ENCODE measurements at places on chromosomes 11 and 22.

GRCh38 chr11:95913830-95914615 is 9.9 kb downstream of the MTMR2 start:
- no peak for DNase-seq

GRCh38 chr11:60867871-60868681 is 734 bp downstream of the ZP1 start:
- no peak for DNase-seq

GRCh38 chr11:71342951-71343827 is 90.8 kb upstream of the SHANK2 start:
- DNase-seq, result peak; percentile 49

DNA sequence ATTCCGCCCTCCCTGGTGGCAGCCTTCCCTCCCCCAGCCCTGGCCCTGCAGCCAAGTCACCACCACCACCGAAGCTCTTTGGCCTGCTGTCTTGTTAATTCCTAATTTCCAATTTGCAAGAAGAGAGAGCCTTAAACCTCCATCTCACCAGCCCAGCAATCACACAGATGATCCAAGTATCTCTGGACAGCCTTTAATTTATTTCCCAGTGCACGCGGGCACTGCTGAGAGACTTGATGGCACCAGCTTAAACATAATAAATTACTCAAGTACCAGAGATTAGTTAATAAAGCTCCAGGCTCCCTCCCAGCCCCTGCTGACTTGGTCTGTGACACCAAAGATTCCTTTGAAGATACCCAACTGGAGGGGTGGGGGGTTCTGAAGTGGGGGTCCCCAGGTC is 494.7 kb downstream of the BUD13 start:
- DNase-seq, result peak; percentile 14

GRCh38 chr11:12677131-12677530 is 2.9 kb downstream of the TEAD1 start:
- peak; percentile 52 for DNase-seq

DNA sequence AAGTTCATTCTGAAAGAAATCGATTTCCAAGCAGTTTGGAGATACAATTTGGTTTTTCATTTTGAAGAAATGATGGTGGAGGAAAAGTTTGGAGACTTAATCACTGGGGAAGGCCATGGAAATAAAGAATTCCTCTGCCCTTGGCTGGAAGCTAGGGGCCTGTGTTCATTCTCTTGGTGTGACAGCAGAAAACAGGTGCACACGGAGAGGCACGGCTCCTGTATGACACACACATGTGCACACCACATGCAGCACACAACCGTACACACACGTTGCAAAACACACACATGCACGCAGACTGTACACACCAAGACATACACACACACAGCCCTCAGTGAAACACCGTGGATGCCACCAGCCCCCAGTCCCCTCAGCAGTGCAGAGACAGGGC is 64.2 kb downstream of the CYTH4 start:
- DNase-seq, result no peak

GRCh38 chr22:27387561-27387960 is 414.0 kb downstream of the MN1 start:
- no peak for DNase-seq

DNA sequence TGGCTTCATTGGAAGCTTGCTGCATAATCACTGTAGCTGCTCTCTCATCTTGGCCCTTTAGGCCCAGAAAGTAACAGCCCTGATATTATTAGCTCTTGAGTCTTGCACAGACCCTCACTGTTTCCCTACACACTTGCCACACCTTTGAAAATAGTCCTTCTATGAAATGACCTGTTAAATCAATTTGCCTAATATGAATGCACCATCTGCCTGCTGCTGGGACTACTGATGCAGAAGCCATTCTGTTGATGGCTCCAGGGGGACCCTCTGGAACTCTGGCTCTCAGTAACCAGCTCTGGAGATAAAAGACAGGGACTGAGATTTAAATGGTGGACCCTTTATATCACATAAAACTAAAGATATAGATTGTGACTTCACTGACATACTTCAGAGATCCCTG is 14.7 kb upstream of the AMPD3 start:
- no peak for DNase-seq

DNA sequence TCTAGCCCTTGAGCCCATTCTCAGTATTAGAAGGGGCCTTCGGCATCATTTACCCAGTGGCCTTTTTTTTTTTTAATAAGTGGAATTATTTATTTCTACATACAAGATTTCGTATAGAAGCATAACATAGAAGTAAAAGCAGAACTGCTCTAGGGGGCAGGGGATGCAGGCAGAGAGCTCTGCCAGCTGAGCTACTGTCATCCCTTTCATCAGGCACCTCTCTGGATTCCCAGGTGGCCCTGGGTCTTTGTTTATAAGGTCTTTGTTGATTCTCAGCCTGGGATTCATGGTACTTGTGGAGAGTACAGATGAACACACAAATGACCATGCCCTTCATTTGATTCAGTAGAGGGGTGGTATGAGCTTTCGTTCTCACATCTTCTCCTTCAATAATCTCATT is 66.4 kb downstream of the GAB2 start:
- DNase-seq, result peak; percentile 31

- no peak for DNase-seq
Observed at GRCh38 chr11:1102996-1103395, 28.3 kb downstream of the MUC2 start.

GRCh38 chr11:63705526-63705925 is 24.2 kb downstream of the RTN3 start:
- no peak for DNase-seq

DNA sequence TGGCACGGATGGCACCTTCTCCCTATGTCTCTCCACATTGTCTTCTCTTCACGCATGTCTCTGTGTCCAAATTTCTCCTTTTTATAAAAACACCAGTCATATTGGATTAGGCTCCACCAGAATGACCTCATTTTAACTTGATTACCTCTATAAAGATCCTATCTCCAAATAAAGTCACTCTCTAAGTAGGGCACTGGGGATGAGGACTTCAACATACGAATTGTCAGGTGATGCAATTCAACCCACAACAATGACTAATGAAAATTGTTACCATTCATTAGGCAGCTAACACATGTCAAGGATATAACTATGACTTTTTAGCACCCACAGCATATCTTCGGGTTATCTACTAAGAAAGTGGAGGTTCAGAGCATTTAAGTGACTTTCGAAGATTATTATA is 55.5 kb upstream of the USP47 start:
- no peak for DNase-seq

DNA sequence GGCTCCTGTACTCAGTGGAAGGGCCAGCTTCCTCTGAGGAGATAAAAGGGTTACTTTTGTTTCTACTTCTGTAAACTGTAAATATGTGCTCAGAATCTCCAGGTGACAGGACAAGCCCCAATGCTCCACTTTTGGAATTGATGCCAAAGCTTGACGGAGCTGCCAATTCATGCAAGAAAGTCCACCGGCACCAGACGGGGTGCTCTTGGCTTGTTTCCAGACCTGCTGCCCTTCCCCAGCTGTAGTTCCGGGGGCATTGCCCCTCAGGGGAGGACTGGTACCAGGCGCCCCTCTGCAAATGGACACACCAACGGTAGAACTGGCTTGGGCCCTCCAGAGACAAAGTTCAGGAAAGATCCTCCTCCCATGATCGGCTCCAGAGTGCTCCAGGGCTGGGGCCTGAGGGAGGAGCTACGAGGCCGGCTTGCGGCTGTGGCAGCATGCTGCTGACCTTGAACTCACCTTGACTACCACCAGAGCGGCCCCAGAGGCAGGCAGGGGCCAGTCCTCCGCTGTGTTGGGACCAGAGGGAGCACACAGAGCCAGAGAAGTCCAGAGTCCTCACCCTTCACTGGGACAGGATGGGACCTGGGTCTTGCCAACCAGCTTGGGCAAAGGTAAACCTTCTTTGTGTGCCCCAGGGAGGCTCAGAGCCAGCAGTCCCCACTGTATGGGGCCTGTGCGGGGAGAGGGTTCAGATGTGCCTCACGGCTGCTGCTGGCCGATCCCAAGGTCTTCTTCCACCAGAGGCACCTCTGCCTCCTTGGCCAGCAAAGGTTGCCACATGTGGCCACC is 17.8 kb upstream of the OAF start:
- DNase-seq, result no peak

DNA sequence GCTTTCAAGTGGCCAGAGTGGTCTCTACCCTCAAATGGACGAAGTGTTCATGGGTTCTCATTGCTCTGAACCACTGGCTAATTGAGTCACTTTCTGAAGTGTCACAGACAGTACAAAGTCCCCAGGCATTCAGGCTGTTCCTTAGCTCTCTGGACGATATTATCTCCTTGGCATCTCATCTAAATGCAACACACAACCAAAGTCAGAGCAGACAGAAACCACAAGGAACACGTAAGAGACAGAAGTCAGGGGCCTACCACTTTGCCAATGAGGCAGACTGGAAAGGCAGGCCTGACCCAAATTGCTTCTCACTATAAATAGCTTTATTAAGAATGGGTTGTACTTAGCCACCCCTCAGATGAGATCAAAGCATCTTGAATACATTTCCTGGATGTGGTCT is 29.0 kb upstream of the LDLRAD3 start:
- no peak for DNase-seq

DNA sequence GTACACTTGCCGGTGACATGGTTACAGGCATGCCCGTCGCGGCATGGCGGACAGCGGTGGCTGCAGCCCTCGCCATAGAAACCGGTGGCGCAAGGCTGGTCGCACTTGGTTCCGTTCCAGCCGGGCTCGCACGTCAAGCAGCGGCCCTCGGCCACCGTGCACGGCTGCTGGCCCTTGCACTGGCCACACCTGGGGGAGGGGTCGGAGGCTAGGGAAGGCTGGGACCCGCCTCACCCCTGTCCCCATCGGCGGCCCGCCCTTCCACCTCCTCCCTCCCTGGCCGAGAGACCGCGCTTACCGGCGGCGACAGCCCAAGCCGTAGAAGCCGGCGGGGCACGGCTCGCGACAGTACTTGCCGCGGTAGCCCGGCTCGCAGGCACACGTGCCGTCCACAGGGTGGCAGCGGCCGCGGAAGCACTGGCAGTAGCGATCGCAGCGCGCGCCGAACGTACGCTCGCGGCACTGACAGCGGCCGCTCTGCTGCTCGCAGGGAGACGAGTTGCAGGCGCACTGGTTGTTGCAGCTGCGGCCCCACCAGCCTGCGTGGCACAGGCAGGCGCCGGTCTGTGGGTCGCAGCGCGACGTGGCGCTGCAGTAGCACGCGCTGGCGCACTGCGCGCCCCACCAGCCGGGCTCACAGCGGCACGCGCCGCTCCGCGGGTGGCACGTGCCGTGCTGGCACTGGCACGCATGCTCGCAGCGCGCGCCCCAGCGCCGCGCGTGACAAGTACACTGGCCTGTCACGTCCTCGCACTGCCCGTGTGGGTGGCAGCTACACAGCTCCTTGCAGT is 6.7 kb downstream of the SCARF2 start:
- DNase-seq, result peak; percentile 70

- DNase-seq, result no peak
Observed at GRCh38 chr11:115765803-115766239, 261.6 kb upstream of the CADM1 start.

- DNase-seq, result no peak
Observed at GRCh38 chr11:27864091-27864491, 163.8 kb upstream of the BDNF start.

- no peak for DNase-seq
Observed at GRCh38 chr22:24208012-24208749, 26.9 kb downstream of the SUSD2 start.

- DNase-seq, result no peak
Observed at GRCh38 chr11:132185726-132186592, 815.5 kb downstream of the NTM start.

DNA sequence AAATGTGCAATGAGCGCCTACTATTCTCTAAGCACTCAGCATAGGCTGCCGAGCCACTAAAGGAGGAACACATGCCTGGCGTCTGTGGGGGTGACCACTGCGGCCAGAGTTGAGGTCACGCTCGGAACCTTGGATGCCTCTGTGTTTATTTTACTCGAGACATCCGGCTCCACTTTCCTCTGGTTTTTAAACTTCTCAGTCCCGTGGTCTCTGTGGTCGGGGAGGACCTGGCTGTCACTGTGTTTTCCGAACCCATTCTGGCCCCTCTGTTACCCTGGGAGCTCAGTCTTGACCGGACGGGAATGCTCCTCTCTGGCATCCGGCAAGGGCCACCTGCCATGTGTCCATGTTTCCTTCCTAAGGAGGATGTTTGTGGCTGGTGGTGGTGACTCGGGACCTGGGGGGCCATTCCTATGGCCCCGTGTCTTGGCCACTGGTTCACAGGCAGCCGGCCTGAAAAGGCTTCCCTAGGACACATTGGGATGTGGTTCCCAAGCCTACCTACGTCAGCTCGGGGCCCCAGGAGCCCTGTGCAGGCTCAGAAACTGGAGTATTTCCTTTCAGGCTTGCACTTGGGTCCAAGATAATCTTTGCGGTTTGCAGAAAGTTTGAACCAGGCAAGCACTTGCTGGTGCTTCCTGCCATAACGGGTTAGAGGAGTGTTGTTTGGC is 46.7 kb upstream of the PARVG start:
- no peak for DNase-seq

DNA sequence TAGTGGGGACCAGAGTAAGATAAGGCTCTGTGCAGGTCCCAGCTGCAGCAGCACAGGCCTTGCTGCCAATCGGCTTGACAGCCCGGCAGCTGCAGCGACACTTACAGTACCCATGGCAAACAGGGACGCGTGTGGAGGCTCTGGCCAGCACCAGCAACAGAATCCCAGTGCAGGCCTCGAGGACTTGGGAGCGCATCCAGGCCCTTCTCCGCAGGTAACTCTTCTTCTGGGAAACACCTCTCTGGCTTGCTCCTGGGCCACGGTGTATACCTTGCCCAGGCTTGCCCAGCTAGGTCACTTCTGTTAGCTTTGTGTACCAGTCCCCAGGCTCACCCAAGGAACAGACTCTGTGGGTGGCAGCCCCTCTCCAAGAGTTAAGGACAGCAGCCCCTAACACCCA is 126.7 kb downstream of the CTTN start:
- peak; percentile 20 for DNase-seq

- DNase-seq, result no peak
Observed at GRCh38 chr22:47615051-47615450, 852.6 kb downstream of the TBC1D22A start.

DNA sequence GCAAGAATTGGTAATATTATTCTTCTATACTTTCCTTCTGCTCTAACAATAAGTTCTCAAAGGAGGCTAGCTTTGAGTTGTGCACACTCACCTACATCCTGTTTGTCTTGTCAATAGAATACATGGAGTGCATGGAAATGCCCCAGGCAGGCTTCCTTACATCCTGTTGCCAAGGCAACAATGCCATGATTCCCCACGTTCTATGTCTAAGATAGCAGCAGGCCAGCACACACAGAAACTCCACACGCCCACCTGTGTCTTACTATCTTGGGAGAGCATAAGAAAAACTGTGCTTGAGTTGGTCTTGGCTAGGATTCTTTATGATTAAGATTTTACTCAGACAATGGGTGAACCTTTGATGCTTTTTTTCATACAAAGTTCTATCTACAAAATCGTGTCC is 379.2 kb downstream of the AASDHPPT start:
- DNase-seq, result no peak

DNA sequence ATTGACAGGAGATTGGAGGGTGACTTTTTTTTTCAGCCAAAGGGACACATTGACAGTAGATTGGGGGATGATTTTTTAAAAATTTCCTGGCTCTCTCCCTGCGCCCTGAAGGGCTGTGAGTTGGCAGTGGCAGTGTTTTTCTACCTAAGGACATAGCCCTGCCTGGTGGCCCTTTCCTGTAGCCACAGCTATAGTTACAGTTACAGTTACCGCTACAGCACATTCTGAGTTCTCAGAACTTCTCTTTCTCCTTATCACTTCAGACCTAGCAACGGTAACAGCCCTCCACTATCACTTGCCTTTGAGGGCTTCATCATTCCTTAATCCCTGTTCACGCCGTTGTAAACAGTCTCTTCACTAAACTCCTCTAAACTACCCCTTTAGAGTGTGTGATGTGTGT is 684 bp downstream of the MRGPRX2 start:
- no peak for DNase-seq

GRCh38 chr11:2436013-2436520 is 8.2 kb downstream of the TRPM5 start:
- no peak for DNase-seq

Data from NCI-H1417 (cell line).